ENCODE measurements at places on chromosomes 12 and 14. TPM values are rescaled to one million over a fixed set of nuclear protein-coding genes. Genes with fewer than 3 reads are reported as not detected.

The INF2 gene
- 54.5 TPM for total RNA-seq

The SIX6 gene
- not detected for total RNA-seq

The ENDOU gene
- total RNA-seq, result not detected

The PDE3A gene
- 0.08 TPM for total RNA-seq

The SMCO2 gene
- total RNA-seq, result not detected

The CD163 gene
- 0.81 TPM for total RNA-seq

The BCL11B gene
- 64.6 TPM for total RNA-seq

The ADAMTS20 gene
- not detected for total RNA-seq

The SLC5A8 gene
- total RNA-seq, result not detected

The COPS7A gene
- total RNA-seq, result 46.5 TPM

The CAPZA3 gene
- not detected for total RNA-seq

The ARMH4 gene
- not detected for total RNA-seq

The DTX1 gene
- total RNA-seq, result 5.2 TPM

The SLC25A21 gene
- not detected for total RNA-seq

The LAG3 gene
- 125 TPM for total RNA-seq

The GYS2 gene
- total RNA-seq, result not detected

The ADCY4 gene
- total RNA-seq, result 0.53 TPM

The ABHD12B gene
- not detected for total RNA-seq

The BTG1 gene
- total RNA-seq, result 130 TPM

The SLC24A4 gene
- total RNA-seq, result not detected

The MUCL1 gene
- total RNA-seq, result 1.2 TPM

The USP5 gene
- total RNA-seq, result 192 TPM

The C12orf56 gene
- not detected for total RNA-seq

The ANP32D gene
- not detected for total RNA-seq

The SLC7A7 gene
- 0.19 TPM for total RNA-seq

The SERPINA9 gene
- total RNA-seq, result not detected

The SPATA7 gene
- 1.3 TPM for total RNA-seq

The NRIP2 gene
- total RNA-seq, result not detected

The FAM181A gene
- not detected for total RNA-seq

The KRT81 gene
- 0.19 TPM for total RNA-seq

The SLCO1B1 gene
- not detected for total RNA-seq

The FLVCR2 gene
- 5.3 TPM for total RNA-seq

The PPFIA2 gene
- not detected for total RNA-seq

The KERA gene
- total RNA-seq, result not detected

The CLEC1A gene
- total RNA-seq, result not detected

The RAPGEF3 gene
- total RNA-seq, result 0.55 TPM
